ENCODE measurements at places on chromosomes 5 and 9.

DNA sequence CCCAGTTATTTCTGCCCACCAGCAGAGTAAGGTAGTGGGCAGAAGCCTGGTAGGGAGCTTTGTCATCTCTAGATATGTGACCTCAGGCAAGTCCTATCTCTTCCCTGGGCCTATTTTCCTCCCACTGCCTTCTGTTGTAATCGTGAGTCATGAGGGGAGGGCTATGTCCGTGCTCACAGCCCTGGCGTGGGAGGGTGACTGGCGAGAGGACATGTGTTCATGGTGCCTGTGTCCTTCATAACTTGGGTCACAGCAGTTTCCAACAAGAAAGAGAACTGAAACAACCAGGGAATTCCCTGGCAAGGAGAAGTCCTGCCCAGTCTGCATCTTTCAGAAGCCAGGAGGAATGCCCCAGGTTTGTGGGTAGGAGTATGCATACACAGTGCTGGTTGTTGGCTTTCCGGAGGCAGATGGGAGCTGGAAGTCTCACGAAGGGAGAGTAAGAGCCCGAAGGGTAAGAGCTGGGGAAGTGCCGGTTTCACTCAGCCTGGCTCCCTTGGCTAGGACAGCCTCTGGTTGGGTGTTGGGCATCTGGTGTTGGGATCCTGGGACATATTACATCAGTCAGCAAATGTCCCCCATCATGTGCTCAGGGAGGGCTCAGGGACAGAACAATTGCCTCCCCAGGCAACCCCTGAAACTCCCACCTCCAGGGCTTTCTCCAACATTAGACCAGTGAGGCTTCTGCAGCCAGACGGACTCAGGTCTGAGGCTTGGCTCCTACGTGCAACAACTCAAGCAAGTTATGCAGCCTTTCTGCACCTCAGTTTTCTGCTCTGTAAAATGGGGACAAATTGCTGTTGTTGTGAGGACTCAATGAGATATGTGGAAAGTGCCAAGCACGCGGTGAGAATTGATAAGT, 4.3 kb upstream of the TIFAB start:
- no peak for DNase-seq

DNA sequence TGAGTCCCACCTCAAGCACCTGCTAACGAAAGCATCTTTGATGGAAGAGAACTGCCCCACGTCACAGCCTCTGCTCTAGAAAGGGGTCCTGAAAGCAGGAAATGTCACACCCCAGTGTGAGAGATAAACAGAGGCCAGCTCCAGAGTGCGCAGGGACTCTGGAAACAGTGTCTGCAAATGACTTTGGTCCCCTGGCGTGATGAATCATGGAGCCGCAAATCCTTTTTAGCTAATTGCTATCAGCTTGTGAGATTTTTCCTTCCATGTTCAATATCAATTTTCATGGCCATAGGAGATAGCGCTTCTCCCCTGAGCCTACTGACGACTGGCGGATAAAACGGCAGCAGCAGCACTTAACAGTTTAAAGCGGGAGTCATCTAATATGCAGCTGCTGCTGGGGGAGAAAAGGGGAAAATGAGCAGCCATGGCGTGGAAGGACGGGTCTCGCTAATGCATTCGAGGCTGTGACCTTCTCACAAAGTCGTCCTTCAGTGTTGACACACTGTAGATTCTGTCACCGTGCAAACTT, 209.6 kb upstream of the IRX1 start:
- no peak for DNase-seq

DNA sequence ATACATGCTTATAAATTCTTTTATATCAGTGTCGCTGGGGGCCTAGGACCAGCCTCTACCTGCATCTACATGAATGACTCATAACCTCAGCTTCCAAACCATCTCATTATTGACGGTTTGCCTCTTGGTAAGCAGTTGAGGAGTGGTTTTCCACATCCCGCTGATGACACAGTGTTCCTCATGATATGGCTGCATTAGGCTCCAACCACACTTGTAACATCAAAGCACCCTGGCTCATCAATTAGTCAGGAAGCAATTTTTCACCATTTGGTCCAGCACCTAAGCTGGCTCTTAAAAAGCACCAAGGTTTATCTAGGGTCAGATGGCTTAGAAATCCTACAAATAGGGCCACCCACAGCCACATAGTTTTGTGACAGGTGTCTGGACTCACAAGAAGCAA, 402.4 kb downstream of the ARHGEF28 start:
- DNase-seq, result no peak

DNA sequence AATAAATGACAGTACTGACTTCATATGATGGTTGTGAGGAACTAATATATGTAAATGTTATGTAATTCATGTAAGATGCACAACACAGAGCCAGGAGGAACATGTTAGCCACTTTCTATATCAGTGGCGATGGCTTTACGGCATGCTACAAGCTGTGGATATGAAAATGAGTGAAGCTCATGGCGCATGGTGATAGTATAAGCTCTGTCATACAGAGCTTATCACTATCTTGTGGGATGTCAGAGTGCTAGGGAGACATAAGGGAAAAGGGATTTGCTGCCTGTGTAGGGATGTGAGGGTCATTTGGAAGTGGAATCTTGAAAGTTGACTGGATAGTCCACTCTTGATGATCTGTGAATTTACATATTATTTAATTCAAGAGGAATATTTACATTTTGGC, 13.6 kb downstream of the CPEB4 start:
- DNase-seq, result no peak

DNA sequence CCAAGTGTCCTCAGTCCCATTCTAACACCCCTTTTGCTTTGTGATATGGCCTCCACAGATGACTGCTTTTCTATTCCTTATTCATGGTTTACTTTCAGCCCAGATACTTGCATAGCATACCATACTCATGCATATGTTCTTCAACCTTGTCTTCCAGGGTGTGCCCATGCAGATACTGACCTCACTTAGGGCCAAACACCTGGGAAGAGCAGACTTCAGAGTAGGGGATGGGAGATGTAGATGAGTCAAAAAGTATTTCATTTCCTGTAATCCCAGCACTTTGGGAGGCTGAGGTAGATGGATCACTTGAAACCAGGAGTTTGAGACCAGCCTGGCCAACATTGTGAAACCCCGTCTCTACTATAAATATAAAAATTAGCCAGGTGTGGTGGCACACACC, 58.3 kb downstream of the NRG2 start:
- DNase-seq, result no peak

DNA sequence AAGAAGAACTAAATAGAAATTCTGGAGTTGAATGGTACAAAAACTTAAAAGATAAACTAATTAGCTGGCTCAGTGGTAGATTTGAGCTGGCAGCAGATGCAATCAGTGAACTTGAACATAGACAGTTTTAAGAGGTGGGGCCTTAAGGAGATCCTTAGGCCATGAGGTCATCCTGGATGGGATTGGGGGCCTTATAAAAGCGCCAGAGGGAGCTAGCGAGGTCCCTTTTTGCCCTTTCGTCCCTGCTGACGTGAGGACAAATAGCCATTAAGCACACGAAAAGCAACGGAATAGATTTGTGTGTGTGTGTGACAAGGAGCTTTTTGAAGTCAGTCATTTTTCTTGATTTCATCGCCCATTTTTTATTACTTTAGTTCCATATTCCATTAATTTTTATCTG, 83.3 kb downstream of the ZNF354C start:
- DNase-seq, result no peak

DNA sequence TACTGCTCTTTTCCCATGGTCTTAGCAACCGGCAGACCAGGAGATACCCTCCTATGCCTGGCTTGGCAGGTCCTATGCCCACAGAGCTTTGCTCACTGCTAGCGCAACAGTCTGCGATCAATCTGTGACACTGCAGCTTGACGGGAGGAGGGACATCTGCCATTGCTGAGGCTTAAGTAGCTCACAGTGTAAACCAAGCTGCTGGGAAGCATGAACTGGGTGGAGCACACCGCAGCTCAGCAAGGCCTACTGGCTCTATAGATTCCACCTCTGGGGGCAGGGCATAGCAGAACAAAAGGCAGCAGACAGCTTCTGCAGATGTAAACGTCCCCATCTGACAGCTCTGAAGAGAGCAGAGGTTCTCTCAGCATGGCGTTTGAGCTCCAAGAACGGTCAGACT, 40.4 kb downstream of the MCTP1 start:
- DNase-seq, result no peak

DNA sequence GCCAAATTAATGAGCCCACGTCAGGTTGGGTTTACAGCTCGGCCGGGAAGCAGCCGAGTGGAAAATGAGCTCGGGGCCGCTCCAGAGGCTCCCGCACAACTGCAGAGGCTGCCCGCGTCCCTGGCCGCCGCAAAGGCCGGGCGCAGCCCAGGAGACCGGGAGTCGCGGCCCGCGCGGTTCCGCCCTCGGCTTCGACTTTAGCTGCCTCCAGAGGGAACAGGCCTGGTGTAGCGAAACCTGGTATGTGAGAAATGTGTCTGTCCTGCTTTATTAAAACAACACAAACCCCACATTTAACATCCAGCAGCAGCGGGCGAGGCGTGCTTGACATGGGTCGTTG, 66.2 kb downstream of the FOXD1 start:
- no peak for DNase-seq

DNA sequence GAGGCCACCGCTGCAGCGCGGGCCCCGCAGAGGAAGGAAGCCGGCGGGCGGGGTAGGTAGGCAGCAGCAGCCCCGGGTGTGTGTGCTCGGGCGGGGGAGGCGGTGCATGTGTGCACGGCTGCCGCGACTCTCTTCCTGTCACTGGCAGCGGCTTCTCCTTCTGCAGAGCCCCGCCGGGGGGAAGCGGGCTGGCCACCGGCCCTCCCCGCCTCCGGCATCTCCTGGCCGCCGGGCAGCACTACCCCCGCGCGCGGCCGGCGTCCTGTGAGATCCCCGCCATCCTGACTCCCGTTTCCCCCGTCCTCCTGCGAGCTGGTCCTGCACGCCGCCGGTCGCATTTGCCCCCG, 315 bp downstream of the PIK3R1 start:
- DNase-seq, result no peak

Measured in activated CD4-positive, alpha-beta T cell treated with anti-CD3 and anti-CD28 coated beads for 24 hours (primary cell).